Panc1 (cell line): ENCODE measurements at places on chromosomes 6 and 20.

- DNase-seq: no peak
These were observed 97.0 kb upstream of the JAG1 start for GRCh38 chr20:10770753-10771152.

GRCh38 chr6:106119546-106119945 lies 33.4 kb downstream of the PRDM1 start:
- no peak for DNase-seq

GRCh38 chr6:136901212-136901784 lies 20.8 kb upstream of the SLC35D3 start:
- DNase-seq: no peak

GRCh38 chr6:145263778-145264211 lies 471.5 kb downstream of the EPM2A start:
- no peak for DNase-seq

DNA sequence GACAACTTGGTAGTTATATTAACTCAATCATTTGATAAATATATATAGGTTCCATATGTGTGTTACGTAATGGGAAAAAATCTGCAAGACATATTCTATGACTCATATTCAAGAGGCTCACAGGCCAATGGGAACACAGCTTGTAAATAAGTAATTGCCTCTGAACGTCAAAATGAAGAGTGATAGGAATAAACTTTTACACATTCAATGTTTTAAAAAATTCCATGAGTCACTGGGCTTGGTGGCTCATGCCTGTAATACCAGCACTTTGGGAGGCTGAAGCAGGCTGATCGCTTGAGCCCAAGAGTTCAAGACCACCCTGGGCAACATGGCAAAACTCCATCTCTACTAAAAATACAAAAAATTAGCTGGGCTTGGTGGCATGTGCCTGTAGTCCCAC lies 209.4 kb upstream of the MCHR2 start:
- no peak for DNase-seq

- DNase-seq: no peak
These were observed 401.6 kb upstream of the CITED2 start for GRCh38 chr6:139776041-139776440.
